ENCODE measurements at places on chromosomes 5 and 9. TPM values are rescaled to one million over a fixed set of nuclear protein-coding genes. Genes with fewer than 3 reads are reported as not detected.

Gene SLC36A2
- not detected for total RNA-seq

Gene CSNK1A1
- 495 TPM for total RNA-seq

Gene HTR1A
- total RNA-seq, result not detected

Gene CKMT2
- total RNA-seq, result not detected

Gene NELFB
- total RNA-seq, result 52.3 TPM

Gene MED10
- 15.2 TPM for total RNA-seq

Gene SAXO1
- not detected for total RNA-seq

Gene HTR4
- total RNA-seq, result 0.07 TPM

Gene GLIPR2
- 12.0 TPM for total RNA-seq

Gene ELAVL2
- total RNA-seq, result 2.2 TPM

Gene FAM78A
- 4.7 TPM for total RNA-seq

Gene IFNA14
- total RNA-seq, result not detected

Gene SPATA9
- not detected for total RNA-seq

Gene IPO11
- 145 TPM for total RNA-seq

Gene SGCD
- total RNA-seq, result under 0.01 TPM

Gene CTSV
- 1.2 TPM for total RNA-seq

Measured in thoracic aorta endothelial cell (primary cell).